Breast epithelium (tissue), 4 donors: ENCODE measurements at places on chromosomes 2 and 18. TPM values are rescaled to one million over a fixed set of nuclear protein-coding genes. Genes with fewer than 3 reads are reported as not detected.
A peak's percentile ranks its signal among the peaks of the same experiment; 100 is the strongest.

Gene TUBA4B
- total RNA-seq = not detected

Gene MYO3B
- total RNA-seq = 0.98 TPM

Gene TTN
- total RNA-seq = 23.4 TPM

Gene SP140
- 1.1 TPM for total RNA-seq

Gene NDUFB3
- total RNA-seq = 51.5 TPM

DNA sequence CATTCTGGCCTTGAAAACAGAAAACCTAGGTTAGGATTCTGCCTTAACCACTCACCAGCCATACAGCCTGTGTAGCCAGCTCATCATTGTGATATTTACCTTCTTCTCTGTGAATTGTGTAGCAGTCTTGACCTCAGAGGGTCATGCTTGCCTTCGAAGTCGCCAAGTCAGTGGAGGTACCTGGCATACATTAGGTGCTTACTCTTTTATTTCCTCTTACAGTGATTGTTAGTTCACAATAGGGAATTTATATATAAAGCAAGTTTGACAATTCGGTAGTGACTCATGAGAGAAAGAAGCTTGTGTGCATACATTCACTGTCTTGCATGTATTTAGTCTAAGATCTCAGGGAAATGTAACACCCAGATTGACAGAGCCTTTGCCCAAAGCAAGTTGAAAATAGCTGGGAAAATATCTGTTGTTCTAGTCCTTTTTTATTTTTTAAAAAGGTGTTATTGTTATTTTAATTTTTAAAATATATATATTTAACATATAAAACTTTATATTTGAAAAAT, 290.6 kb downstream of the PTGR3 start:
- no peak overlapping the region for H3K27ac ChIP-seq
- no peaks in the 10 kb centered on the region for H3K4me1 ChIP-seq
- no peaks in the 10 kb centered on the region for H3K36me3 ChIP-seq
- no peak for DNase-seq

DNA sequence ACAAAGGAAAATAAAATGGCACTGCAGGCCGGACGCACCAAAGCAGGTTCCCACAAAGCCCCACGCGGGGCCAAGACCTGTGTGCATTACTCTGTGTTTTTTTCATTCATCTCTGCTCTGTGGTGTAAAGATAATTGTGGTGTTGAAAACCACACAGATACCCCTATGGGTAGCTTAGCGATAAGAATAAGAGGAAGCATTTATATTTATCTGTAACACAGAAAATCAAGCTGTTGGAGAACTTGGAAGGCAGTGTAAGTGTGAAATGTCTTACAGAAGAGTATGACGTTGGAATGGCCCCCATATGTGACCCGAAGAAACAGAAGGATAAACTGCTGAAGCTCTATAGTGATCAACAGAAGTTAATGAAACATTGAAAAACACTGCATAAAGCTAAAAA, 20.3 kb upstream of the MARCO start:
- H3K36me3 ChIP-seq = no peaks in the 10 kb centered on the region
- DNase-seq = no peak
- peaks cover 4% of the 10 kb centered on the region for H3K27me3 ChIP-seq

GRCh38 chr2:35852-36251, 10.5 kb downstream of the FAM110C start:
- H3K4me3 ChIP-seq = no peak overlapping the region
- H3K4me1 ChIP-seq = peaks cover 2% of the 10 kb centered on the region
- peak overlapping the region; percentile 45 for H3K27ac ChIP-seq
- no peak for DNase-seq
- no peaks in the 10 kb centered on the region for H3K36me3 ChIP-seq
- H3K27me3 ChIP-seq = no peaks in the 10 kb centered on the region

DNA sequence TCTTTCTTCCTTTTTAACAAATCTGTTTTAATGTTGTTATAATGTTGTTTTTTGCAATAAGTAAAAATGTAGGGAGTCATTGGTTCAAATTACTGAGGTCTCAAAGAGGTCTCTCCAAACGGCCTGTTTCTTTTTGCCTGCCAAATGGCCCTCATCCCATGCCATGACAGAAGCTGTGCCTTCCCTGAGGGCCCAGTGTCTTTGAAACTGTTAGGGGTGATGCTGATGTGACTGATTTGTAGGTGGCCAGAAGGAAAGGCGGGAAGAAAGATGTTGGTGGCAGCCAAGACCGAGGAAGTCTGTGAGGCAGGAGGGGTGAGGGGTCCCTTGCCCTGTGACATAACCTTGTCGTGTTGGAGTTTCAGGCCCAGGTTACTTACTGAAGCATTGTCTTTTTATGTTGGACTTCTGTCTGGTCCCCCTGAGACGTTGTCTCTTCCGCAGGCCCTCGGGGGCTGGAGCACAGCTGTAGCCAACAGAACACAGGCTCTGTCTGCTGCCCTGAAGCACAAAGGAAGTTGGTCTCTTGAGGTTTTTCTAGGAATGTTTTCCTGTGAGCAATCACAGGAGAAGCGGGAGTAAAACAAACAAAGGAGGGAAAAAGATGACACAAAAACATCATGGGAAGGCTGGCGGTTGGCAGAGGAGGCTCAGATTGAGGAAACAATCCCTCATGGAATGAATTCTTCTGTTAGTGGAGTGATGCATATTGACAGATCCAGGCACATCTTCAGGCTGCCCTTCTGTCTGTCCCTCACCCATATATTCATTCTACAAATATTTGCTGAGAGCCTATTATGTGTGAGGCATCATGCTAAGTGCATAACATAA, 4.9 kb upstream of the ST3GAL5 start:
- DNase-seq = no peak
- H3K36me3 ChIP-seq = no peaks in the 10 kb centered on the region
- peaks cover 10% of the 10 kb centered on the region for H3K4me1 ChIP-seq

- DNase-seq = no peak
- H3K27me3 ChIP-seq = no peaks in the 10 kb centered on the region
- H3K27ac ChIP-seq = no peak overlapping the region
- H3K4me1 ChIP-seq = no peaks in the 10 kb centered on the region
Observed at GRCh38 chr2:12270876-12271588, 445.7 kb upstream of the TRIB2 start.

DNA sequence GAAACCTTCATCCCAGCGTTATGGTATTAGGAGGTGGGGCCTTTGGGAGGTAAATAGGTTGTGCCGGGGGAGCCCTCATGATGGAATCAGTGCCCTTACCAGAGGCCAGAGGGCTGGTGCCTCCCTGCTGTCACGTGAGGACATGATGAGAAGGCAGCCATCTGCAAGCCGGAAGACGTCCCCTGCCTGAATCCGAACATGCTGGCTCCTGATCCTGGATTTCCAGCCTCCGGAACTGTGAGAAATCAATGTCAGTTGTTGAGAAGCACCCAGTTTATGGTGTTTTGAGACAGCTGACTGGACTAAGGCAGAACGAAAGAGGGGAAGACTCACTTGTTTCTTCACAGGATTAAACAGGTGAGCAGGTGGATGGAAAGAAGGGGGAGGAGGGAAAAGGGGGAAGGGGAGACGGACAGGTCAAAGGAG, 13.0 kb upstream of the KLF11 start:
- H3K36me3 ChIP-seq = no peaks in the 10 kb centered on the region
- H3K27ac ChIP-seq = no peak overlapping the region
- no peaks in the 10 kb centered on the region for H3K4me1 ChIP-seq
- H3K4me3 ChIP-seq = no peak overlapping the region

DNA sequence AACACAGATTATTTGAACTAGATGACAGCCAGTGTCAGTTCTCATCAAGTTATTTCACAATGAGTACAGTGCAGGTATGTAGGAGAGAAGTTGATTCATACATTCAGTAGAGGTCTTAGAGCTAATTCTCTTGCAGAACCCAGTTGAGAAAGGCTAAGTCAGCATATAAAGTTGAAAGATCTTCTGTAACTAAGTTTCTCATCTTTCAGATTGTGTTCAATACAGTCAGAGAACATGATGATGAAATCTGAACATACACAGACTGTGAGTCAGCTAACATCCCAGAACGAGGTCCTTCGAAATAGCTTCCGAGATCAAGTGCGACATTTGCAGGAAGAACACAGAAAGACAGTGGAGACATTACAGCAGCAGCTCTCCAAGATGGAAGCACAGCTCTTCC, 41.9 kb upstream of the LIMS1 start:
- no peaks in the 10 kb centered on the region for H3K36me3 ChIP-seq
- H3K27ac ChIP-seq = no peak overlapping the region
- H3K4me3 ChIP-seq = no peak overlapping the region
- H3K4me1 ChIP-seq = no peaks in the 10 kb centered on the region
- no peaks in the 10 kb centered on the region for H3K27me3 ChIP-seq
- DNase-seq = no peak

- no peaks in the 10 kb centered on the region for H3K4me1 ChIP-seq
- no peak overlapping the region for H3K27ac ChIP-seq
- peak; percentile 45 for DNase-seq
Observed at GRCh38 chr2:240392084-240392947, 43.1 kb upstream of the GPC1 start.

- no peak for DNase-seq
- no peak overlapping the region for H3K27ac ChIP-seq
- no peak overlapping the region for H3K4me3 ChIP-seq
- no peaks in the 10 kb centered on the region for H3K4me1 ChIP-seq
- H3K27me3 ChIP-seq = no peaks in the 10 kb centered on the region
Observed at GRCh38 chr18:77395953-77396352, 146.3 kb downstream of the GALR1 start.

DNA sequence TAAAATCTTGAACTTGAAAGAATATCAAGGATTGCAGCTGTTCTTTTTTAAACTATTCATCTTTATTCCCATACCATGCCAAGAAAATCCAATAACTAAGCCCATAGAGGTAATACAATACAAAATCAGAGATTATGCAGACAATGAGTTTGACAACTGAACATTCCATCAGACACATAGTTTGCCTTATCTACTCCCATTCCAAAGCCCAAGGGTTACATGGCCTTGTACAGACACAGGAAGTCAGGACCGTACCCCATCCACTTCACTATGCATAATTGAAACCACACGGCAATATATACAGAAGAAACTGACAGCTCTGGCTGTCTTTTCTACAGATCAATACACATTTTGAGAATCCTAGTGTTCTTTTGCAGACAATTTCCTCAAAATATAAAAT, 181.3 kb downstream of the TMX3 start:
- no peaks in the 10 kb centered on the region for H3K4me1 ChIP-seq
- DNase-seq = no peak
- no peak overlapping the region for H3K4me3 ChIP-seq
- H3K27ac ChIP-seq = no peak overlapping the region

DNA sequence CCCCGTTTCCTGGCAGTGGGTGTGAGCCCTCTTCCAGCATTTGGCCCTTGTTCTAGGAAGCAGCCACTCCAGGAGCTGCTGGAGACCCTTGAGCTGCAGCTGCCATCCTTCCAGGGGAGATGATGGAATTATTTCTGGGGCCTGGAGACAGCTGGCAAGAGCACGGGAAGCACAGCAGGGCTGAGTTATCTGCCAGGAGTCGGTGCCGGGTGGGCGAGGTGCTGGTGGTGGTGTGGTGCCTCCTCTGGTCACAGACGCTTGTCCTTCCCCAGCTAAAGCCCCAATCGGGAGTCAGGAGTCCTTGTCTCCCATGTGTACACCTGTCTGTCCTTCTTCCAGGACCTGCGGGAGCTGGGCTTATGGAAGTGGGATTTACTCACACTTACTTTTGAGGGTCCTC, 36.0 kb downstream of the DPYSL5 start:
- no peaks in the 10 kb centered on the region for H3K27me3 ChIP-seq
- DNase-seq = no peak
- H3K4me1 ChIP-seq = no peaks in the 10 kb centered on the region

DNA sequence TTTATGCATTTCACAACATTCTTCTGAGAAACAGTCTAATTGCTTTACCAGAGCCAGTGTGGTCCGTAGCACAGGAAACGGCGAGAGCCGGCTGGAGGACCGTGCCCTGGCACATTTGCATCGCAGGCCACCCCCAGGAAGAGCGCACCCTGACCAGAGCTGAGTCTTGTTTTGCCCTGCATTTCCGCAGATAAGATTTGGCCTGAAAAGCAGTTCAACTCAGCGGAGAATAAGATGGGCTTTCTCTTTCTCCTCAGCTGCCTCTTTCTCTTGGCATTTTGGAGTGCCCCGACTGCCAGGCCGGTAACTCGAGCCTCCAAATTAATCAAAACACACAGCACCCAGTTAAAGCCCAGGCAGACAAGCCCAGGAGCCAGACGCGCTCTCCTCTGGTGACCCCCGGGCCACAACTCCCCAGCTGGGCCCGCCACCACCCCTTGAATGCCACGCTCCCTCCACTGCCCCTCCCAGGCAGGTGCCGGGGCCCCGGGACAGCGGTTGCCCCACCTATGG, 464 bp downstream of the COL4A4 start:
- H3K4me3 ChIP-seq = peak overlapping the region; percentile 59
- DNase-seq = no peak
- H3K36me3 ChIP-seq = no peaks in the 10 kb centered on the region
- peaks cover 11% of the 10 kb centered on the region for H3K27me3 ChIP-seq

- H3K4me1 ChIP-seq = no peaks in the 10 kb centered on the region
- peak overlapping the region; percentile 70 for H3K27ac ChIP-seq
- H3K27me3 ChIP-seq = no peaks in the 10 kb centered on the region
- DNase-seq = no peak
Observed at GRCh38 chr2:234374736-234375135, 122.1 kb downstream of the ARL4C start.

DNA sequence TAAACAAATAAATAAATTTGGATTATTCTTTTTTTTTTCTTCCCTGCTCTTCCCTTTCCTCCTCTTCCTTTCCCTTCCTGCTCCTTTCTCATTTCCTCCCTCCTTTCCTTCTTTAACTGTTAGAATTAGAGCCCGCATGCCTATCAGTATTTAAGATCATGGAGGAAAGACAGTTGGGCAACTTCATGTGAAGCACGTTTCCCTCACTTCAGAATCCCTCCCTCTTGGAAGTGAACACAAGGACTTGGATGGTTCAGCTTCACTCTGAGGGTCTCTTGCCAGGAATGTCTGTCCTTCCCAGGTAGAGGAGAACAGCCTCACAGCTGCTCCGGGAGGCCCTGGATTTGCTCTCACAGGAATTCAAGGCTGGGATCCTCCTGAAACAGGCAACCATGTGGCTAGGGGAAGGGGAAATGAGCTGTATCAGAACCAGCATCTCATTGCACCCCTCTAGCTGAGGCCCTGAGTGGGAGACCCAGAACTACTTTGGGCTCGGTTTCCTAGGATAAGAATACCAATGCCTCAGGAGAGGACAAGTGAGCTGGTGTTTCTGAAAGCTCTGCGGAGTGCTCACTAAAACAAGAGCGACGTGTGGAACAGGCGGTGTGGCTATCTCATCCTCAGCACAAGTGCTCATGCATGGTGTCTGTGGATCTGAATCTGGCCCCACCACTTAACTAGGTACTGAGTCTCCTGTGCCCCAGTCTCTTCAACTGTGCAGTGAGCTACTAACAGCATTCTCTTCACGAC, 230.5 kb downstream of the MYCN start:
- no peaks in the 10 kb centered on the region for H3K27me3 ChIP-seq
- no peaks in the 10 kb centered on the region for H3K36me3 ChIP-seq
- no peaks in the 10 kb centered on the region for H3K4me1 ChIP-seq
- H3K27ac ChIP-seq = no peak overlapping the region
- no peak overlapping the region for H3K4me3 ChIP-seq
